ENCODE measurements at places on chromosomes 16 and 17.

DNA sequence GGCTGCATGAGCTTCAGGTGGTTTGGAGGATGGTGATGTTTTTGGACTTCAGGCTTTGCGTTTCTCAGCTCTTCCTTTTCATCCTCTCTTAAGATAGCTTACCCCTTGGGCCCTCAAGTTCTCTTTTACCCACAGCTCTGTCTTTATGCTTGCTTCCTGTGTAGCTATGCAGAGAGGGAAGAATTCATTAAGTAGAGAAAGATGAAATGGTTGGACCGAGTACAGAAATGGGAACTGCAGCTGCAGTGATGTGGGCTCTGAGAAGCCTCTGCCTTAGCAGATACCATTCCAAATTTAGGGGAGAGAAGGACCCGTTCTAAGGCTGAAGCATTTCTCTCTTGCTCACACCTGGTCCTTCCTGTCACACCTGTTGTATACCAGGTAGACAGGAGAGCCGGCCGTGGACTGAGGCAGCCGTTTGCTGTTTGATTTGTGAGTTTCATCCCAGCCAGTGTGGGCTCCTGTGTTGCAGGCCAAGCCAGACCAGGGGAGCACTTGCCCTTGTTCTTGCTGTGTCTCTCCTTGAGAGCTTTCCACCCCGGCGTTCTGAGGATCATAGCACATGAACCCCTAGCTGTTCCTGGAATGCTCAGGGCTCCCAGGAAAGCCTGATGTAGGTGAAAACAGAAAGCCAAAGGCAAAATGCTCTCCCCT lies 392.7 kb downstream of the CPPED1 start:
- DNase-seq: no peak

DNA sequence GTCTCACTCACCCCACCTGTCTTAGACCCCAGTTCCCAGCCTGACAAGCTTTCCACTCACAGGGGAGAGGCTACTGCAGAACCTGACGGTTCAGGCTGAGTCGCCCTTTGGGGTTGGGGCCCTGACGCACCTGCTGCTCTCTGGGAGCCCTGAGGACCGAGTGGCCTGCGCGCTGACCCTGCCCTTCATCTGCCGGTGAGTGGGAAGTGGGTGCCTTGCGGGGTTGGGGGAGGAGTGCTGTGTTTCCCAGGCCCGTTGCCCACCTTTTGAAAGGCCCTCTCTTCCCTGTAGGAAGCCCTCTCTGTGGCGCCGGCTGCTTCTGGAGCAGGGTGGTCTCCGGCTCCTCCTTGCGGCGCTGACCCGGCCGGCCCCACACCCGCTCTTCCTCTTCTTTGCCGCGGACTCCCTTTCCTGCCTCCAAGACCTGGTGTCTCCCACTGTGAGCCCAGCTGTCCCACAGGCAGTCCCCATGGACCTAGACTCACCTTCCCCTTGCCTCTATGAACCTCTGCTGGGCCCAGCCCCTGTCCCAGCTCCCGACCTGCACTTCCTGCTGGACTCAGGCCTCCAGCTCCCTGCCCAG lies 6.1 kb upstream of the TGFB1I1 start:
- DNase-seq: no peak

- DNase-seq: no peak
These were observed 66.6 kb upstream of the CLEC18B start for GRCh38 chr16:74487634-74488495.

- no peak for DNase-seq
These were observed 308.9 kb upstream of the MON1B start for GRCh38 chr16:76882105-76882504.

DNA sequence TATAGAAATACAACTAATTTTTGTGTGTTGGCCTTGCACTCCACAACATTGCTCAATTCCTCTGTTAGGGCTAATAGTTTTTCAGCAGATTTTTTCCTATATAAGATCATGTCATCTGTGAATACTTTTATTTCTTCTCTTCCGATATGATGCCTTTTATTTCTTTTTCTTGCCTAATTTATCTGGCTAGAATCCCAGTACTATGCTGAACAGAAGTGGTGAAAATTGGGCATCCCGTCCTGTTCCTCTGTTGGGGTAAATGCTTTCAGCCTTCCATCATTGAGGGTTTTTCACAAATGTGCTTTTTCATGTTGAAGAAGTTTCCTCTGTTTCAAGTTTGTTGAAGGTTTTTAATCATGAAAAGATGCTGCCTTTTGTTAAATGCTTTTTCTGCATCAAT lies 22.7 kb upstream of the TNFRSF13B start:
- no peak for DNase-seq

DNA sequence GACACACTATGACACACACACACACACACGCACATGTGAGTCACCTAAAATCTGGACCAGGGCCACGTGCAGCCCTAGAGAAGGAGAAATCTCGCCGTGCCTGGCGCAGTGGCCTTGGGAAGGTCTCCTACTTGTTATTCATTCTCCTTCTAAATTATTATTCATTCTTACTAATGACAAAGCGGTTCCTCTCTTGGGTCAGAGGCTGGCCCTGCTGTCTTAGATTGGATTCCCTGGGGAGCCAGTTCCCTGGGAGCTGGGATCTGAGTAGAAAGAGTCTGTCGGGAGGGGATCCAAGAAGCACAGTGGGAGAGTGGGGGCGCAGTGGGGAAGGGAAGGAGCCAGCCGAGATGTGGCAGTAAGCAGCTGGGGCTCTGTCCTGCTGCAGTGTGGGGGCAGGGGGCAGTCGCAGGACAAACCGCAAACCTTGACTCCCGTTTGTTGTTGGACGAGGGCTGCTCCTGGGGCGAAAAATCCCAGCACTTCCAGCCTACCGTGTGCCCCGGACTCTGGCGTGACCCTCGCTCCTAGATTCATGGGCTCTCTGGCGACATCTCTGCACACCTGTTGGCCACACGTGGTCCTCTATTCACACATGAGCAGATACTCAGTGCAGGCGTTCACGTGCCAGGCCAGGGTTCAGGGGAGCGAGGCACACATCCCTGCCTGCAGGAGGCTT lies 18.7 kb upstream of the JPH3 start:
- DNase-seq: no peak

GRCh38 chr17:36862116-36862920 lies 75.0 kb upstream of the LHX1 start:
- no peak for DNase-seq

DNA sequence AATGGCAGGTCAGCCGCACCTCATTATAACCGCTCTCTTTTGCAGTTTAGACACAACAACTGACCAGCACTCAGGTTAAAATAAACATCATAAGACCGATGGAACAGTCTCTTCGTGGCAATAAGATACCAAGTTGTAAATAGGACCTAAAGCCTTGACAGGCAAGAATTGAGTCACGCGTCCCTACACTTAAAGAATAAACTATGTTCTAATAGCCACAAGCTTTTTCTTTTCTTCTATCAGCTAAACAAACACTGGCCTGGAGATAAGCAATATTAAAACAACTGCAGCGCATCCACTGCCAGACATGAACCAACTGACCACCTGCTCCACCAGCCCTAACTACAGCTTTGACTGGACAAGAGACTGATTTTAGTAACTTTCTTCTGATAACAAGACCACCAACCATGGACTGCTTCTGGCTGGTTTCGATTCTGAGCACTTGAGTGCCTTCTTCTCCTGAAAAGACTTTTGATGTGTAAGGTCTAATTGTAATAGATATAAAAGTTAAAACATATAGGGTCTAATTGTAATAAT lies 17.5 kb downstream of the SLFN12L start:
- no peak for DNase-seq

- no peak for DNase-seq
These were observed 309.5 kb upstream of the PMFBP1 start for GRCh38 chr16:72481419-72481818.
